ENCODE measurements at places on chromosomes 7 and 10. TPM values are rescaled to one million over a fixed set of nuclear protein-coding genes. Genes with fewer than 3 reads are reported as not detected.

ABCB1 gene
- 4.8 TPM for total RNA-seq

C10orf62 gene
- total RNA-seq, result 0.35 TPM

RNF148 gene
- total RNA-seq, result 0.22 TPM

FXYD4 gene
- not detected for total RNA-seq

CLRN3 gene
- total RNA-seq, result not detected

TMEM196 gene
- not detected for total RNA-seq

RINT1 gene
- 14.5 TPM for total RNA-seq

NEUROD6 gene
- total RNA-seq, result not detected

PLXNA4 gene
- total RNA-seq, result 19.2 TPM

CACNA2D1 gene
- total RNA-seq, result 48.1 TPM

ARMS2 gene
- not detected for total RNA-seq

C10orf67 gene
- 0.62 TPM for total RNA-seq
